Stimulated activated CD4-positive, alpha-beta T cell treated with anti-CD3 and anti-CD28 coated beads, Interleukin-4, amount 100 ng/mL, for 24 hours (primary cell): ENCODE measurements at places on chromosomes 16 and 17.

DNA sequence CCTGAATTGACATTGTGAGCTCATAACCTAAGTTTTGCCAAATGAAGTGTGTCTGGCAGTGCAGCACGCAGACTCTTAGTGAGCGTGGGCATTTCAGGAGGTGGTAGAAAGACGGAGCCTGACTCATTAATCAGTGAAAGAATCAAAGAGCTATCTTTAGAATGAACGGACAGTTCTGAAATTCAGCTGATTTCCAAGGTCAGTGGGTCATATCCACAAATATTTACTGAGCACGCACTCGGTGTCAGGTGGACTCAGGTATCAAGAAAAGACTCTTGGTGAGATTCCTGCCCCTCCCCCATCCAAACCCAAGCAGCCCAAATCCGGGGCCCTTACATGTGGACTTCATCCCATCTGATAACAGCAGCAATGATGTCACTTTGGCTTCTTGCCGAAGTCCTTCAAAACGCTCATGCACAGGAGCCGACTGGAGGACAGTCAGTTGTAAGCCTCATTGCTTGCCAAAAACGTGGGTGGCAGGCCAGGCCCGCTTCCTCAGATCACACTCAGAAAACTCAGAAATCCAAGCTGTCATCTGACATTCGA, 185.8 kb downstream of the HS3ST3A1 start:
- DNase-seq: no peak

DNA sequence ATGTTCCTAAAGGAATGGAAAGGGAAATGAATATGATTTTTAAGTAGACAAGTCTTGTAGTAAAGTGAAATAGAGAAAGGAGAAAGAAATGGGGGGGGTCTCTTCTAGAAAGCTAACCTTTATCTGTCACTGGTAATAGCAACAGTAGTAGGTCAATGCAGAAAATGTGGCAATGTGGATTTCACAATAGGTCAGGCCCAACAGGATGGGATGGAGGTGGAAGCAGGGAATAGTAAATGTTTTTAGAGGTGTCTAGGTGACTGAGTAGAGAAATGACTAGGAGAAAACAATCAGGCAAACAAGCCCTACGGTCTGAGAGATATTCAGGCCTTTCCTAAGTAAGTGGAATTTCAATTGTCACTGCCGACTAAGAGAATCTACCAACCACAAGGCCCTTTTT, 6.0 kb upstream of the RSKR start:
- no peak for DNase-seq

DNA sequence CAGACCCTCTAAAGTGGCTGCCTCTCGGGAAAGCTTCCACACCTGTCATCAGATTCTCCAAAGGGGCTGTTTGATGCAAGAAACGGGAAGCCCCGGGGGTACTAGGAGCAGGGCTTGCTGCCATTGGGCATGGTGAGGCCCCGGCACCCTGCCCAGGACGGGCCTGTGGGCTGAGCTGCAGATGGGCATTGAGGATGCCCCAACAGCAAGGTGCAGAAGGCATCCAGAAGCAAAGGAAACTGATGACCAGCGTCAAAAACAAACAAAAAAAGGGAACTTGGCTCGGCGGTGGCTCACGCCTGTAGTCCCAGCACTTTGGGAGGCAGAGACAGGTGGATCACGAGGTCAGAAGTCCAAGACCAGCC, 1.5 kb upstream of the LIMD2 start:
- no peak for DNase-seq

GRCh38 chr16:17211797-17212196, 259.0 kb downstream of the XYLT1 start:
- DNase-seq: peak; percentile 12

DNA sequence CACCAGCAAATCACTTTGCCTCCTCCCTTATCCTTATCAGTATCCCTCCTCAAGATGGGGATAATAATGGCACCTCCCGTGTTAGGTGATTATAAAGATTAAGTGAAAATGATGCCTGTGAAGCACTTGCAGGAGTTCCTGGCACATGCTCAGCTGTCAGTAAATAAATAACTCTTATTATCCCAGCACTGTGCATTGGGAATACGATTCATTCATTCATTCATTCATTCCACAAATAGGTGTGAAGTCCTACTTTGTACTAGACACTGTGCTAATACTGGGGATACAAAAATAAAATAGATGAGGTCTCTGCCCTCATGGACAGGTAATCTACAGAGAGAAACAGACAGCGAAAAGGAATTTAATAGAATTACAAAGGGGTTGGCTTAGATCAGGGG, 2.0 kb downstream of the XYLT2 start:
- DNase-seq: no peak

GRCh38 chr17:76309461-76309860, 1.4 kb upstream of the QRICH2 start:
- no peak for DNase-seq

- DNase-seq: no peak
Measured at GRCh38 chr17:82493226-82493781, 26.2 kb upstream of the FOXK2 start.

GRCh38 chr17:59832883-59833379, 59.8 kb downstream of the TUBD1 start:
- DNase-seq: no peak

GRCh38 chr17:58371300-58371950, 19.4 kb upstream of the SUPT4H1 start:
- DNase-seq: no peak

DNA sequence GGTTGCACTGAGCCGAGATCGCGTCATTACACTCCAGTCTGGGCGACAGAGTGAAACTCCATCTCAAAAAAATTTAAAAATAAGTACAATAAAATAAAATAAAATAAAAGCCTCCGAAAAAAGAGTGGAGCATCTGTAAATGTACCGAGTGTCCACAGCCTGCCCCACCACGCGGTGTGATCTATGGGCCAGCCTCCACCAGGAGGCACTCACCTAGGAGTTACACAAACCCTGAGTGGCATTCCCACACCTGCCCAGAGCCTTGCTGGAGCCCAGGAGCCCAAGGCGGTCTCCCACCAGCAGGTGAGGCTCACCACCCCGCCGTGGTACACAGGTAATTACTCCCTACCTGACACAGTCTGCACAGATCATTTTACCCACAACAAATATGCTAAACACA, 183.2 kb downstream of the ZNF423 start:
- no peak for DNase-seq

DNA sequence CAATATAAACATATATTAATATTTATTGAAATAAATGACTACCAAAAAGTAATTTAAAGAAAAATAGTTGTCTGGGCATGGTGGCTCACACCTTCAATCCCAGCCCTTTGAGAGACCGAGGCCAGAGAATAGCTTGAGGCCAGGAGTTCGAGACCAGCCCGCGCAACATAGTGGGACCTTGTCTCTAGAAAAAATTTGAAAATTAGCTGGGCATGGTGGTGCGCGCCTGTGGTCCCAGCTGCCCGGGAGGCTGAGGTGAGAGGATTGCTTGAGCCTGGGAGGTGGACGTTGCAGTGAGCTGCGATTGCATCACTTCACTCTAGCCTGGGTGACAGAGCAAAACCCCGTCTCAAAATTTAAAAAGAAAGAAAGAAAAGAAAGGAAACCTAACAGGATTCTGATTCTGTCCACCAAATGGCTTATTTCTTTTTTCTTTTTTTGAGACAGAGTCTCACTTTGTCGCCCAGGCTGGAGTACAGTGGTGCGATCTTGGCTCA, 3.4 kb upstream of the BPTF start:
- no peak for DNase-seq

- no peak for DNase-seq
Measured at GRCh38 chr16:12904329-12904671, 2.9 kb downstream of the SHISA9 start.
